Endothelial cell (in vitro differentiated cells): ENCODE measurements at places on chromosomes 2 and 18. TPM values are rescaled to one million over a fixed set of nuclear protein-coding genes. Genes with fewer than 3 reads are reported as not detected.

- H3K4me3 ChIP-seq = no peak overlapping the region
- no peaks in the 10 kb centered on the region for H3K36me3 ChIP-seq
These were observed 172.1 kb upstream of the PID1 start for GRCh38 chr2:229443141-229443540.

Gene SH3RF3
- total RNA-seq = 12.8 TPM

DNA sequence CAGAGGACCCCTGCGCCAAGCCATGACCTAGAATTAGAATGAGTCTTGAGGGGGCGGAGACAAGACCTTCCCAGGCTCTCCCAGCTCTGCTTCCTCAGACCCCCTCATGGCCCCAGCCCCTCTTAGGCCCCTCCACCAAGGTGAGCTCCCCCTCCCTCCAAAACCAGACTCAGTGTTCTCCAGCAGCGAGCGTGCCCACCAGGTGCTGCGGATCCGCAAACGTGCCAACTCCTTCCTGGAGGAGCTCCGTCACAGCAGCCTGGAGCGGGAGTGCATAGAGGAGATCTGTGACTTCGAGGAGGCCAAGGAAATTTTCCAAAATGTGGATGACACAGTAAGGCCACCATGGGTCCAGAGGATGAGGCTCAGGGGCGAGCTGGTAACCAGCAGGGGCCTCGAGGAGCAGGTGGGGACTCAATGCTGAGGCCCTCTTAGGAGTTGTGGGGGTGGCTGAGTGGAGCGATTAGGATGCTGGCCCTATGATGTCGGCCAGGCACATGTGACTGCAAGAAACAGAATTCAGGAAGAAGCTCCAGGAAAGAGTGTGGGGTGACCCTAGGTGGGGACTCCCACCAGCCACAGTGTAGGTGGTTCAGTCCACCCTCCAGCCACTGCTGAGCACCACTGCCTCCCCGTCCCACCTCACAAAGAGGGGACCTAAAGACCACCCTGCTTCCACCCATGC is 3.0 kb downstream of the PROC start:
- DNase-seq = no peak
- no peak overlapping the region for H3K27ac ChIP-seq
- H3K36me3 ChIP-seq = peaks cover 7% of the 10 kb centered on the region
- peaks cover 29% of the 10 kb centered on the region for H3K27me3 ChIP-seq
- H3K4me1 ChIP-seq = peaks cover 7% of the 10 kb centered on the region

Gene ZNF521
- 238 TPM for total RNA-seq

Gene DYNAP
- total RNA-seq = not detected

Gene FAM237A
- total RNA-seq = not detected

DNA sequence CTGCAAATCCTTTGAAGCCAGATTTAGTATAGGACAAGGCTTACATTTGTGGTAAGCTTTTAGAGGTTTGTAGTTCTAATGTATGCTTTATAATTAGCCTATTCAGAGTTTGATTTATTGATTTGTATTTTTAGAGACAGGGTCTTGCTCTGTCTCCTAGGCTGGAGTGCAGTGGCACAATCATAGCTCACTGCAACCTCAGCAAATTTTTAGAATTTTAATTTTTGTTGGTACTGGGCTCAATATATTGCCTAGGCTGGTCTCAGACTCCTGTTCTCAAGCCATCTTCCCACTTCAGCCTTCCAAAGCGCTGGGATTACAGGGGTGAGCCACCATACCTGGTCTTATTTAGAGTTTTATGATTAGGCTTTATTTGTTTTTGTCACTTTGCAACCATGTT is 4.5 kb downstream of the KCNJ13 start:
- no peak overlapping the region for H3K4me3 ChIP-seq
- H3K27ac ChIP-seq = peak overlapping the region; percentile 48
- peaks cover 4% of the 10 kb centered on the region for H3K36me3 ChIP-seq
- DNase-seq = no peak
- H3K4me1 ChIP-seq = peaks cover 19% of the 10 kb centered on the region

DNA sequence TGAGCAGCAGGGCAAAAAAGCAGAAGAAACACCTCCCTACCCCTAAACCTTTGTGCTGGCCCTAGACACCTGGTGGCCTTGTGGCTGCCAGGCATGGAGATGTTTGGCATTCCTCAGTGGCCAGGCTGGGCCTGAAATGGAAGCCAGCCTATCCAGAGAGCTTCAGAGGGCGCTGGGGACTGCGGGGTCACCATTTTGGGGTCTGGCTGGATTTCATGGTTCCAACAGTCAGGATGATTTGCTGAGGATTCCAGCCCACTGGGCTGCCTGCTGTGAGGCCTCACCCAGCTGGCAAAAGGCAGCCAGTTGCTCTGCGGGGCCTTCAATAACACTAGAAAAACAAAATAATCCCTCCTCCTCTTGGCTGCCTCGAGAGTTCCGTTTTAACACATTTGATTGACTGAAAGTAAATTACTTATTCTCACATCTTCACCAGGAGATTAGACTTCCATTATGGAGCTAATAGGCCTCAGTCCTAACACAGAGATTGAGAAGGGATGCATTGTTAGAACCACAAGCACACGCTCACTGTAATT is 154.1 kb downstream of the EN1 start:
- no peak overlapping the region for H3K4me3 ChIP-seq
- H3K36me3 ChIP-seq = no peaks in the 10 kb centered on the region
- peaks cover 5% of the 10 kb centered on the region for H3K4me1 ChIP-seq
- H3K27me3 ChIP-seq = peaks cover 3% of the 10 kb centered on the region

GRCh38 chr2:204753841-204754240 is 208.6 kb downstream of the PARD3B start:
- H3K4me1 ChIP-seq = no peaks in the 10 kb centered on the region
- H3K4me3 ChIP-seq = no peak overlapping the region
- no peak for DNase-seq
- no peaks in the 10 kb centered on the region for H3K36me3 ChIP-seq

DNA sequence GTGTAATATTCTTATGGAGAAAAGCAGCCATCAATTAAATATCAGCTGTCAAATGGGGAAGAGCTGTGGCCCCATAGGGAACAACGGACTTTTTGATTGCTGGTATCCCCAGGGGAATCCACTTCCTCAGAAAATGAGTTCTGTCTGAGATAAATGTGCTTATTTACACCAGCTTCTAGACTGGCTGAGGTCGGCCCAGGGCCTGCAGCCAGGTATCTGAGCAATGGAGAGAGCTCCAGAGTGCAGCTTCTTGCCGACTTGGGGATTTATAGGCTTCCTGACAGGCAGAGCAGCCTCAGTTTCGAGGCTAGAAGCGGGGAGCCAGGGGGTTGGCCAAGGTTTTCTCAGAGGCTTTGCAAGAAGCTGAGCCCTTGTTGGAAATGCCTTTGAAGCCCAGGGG is 67.2 kb downstream of the MCFD2 start:
- peaks cover 23% of the 10 kb centered on the region for H3K4me1 ChIP-seq
- H3K27ac ChIP-seq = no peak overlapping the region
- no peaks in the 10 kb centered on the region for H3K36me3 ChIP-seq
- DNase-seq = no peak
- no peaks in the 10 kb centered on the region for H3K27me3 ChIP-seq
- H3K4me3 ChIP-seq = no peak overlapping the region

Gene CFC1
- 1.2 TPM for total RNA-seq

Gene ST8SIA5
- 0.49 TPM for total RNA-seq

DNA sequence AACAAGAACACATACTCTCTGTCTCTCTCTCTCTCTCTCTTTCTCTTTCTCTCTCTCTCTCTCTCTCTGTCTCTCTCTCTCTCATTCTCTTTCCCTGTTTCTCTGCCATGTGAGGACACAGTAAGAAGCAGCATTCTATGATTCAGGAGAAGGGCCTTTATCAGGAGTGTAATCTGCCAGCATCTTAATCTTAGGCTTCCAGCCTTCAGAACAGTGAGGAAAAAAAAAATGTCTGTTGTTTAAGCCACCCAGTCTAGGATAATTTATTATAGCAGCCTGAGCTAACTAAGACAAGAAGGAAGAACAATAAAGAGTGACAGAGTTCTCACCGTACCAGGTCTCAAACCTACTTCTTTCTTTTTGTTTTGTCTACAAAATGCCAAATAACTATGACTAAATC is 399.4 kb downstream of the SOCS6 start:
- peaks cover 9% of the 10 kb centered on the region for H3K36me3 ChIP-seq
- no peak for DNase-seq
- peaks cover 2% of the 10 kb centered on the region for H3K27me3 ChIP-seq
- no peaks in the 10 kb centered on the region for H3K4me1 ChIP-seq
- H3K4me3 ChIP-seq = no peak overlapping the region
- H3K27ac ChIP-seq = no peak overlapping the region

Gene CPO
- not detected for total RNA-seq

DNA sequence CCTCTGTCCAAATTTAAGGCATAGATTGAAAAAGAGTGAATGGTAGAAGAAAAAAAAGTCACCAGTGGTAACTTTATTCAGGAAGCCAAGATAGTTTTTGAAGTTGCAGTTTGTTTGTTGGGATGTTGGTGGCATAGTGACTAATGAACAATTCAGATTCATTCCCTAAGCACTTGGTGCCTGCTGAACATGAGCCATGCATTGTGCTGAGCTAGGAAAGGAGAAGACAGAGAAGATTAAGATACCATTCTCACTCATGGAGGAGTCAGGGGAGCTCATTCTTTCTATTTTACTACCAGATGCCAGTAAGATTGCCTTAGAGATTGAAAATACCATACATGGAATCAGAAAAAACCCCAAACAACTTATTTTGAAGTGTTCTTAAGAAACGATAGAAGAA is 25.1 kb downstream of the MEIS1 start:
- no peaks in the 10 kb centered on the region for H3K27me3 ChIP-seq
- no peak for DNase-seq
- no peak overlapping the region for H3K27ac ChIP-seq

- H3K36me3 ChIP-seq = no peaks in the 10 kb centered on the region
- H3K27ac ChIP-seq = no peak overlapping the region
- DNase-seq = no peak
- peaks cover 6% of the 10 kb centered on the region for H3K4me1 ChIP-seq
These were observed 100.4 kb upstream of the CD302 start for GRCh38 chr2:159898441-159898840.

- DNase-seq = no peak
- peaks cover 11% of the 10 kb centered on the region for H3K36me3 ChIP-seq
- H3K27ac ChIP-seq = no peak overlapping the region
- no peaks in the 10 kb centered on the region for H3K27me3 ChIP-seq
These were observed 27.3 kb upstream of the MGAT5 start for GRCh38 chr2:134226601-134227000.

DNA sequence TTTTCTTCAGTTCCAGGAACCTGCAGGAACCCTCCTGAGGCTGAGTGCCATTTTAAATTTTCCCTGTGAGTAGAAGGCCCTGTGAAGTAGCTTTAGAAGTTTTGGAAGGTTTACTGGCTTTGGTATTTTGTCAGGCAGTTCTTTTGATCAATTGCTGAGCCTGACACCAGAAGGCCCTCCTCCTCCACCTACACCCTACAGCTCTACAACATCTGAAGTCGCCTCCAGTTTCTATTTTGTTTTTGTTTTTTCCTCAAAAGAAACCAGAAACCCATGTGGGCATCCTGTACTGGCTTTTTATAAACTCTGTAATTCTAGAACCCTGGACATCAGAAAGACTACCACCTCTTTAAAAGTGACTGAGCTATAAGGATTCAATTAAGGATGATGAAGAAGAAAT is 153.7 kb downstream of the NRXN1 start:
- no peaks in the 10 kb centered on the region for H3K27me3 ChIP-seq
- DNase-seq = no peak
- H3K27ac ChIP-seq = no peak overlapping the region
- no peak overlapping the region for H3K4me3 ChIP-seq
- no peaks in the 10 kb centered on the region for H3K4me1 ChIP-seq

DNA sequence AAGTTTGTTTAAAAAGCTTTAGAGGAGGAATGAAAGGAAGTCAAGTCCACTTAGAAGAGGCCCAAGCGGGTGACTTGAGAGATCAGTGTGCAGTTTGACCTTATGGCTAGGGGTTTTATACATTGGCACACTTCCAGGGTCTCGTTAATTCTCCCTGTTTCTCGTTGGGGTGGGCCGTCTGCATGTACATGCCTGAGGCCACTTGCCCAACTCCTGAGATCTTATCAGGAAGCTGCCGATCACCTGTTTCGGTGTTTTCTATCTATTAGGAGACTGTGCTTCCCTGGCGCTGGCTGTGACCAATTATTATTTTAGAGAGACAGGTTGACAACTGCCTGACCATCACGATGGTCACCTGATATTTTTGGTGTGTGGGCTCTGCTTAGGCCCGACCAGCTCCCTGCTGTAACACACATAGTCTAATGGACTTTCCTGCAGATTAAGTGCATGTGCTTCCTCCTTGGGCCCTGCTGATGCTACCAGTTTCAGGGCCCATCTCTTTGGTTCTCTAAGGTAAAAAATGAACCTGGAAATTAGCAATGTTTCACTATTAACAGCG is 31.0 kb upstream of the MSH6 start:
- H3K4me3 ChIP-seq = no peak overlapping the region
- H3K27ac ChIP-seq = no peak overlapping the region
- H3K27me3 ChIP-seq = no peaks in the 10 kb centered on the region
- H3K36me3 ChIP-seq = peaks cover 9% of the 10 kb centered on the region
- peaks cover 2% of the 10 kb centered on the region for H3K4me1 ChIP-seq

- no peaks in the 10 kb centered on the region for H3K36me3 ChIP-seq
- DNase-seq = peak; percentile 79
- H3K4me3 ChIP-seq = no peak overlapping the region
- H3K27ac ChIP-seq = no peak overlapping the region
- H3K4me1 ChIP-seq = peaks cover 3% of the 10 kb centered on the region
These were observed 142.2 kb upstream of the PXDN start for GRCh38 chr2:1886405-1886992.

GRCh38 chr2:72134408-72134996 is 13.2 kb downstream of the CYP26B1 start:
- H3K4me3 ChIP-seq = no peak overlapping the region
- no peak for DNase-seq
- H3K4me1 ChIP-seq = no peaks in the 10 kb centered on the region
- H3K27me3 ChIP-seq = peaks cover 6% of the 10 kb centered on the region
- H3K36me3 ChIP-seq = no peaks in the 10 kb centered on the region

DNA sequence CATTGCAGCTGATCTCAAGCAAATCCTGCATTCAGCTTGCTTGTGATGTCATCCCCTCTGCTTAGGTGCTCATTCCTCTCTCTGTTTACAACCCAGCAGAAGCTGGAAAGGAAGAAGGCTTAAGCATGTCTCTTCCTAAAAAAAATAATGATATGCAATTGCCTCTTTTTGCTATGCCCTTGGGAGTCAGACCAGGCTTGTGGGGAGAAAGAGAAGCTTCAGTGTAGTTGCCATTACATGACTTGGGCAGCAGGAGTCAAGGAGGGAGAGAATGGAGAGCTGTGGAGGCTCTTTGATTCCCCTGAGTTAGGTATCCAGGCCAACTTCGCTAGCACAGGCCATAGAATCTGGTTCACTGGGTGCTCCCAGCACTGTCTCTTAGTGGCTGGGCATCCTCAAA is 101.1 kb downstream of the MAPK4 start:
- H3K4me1 ChIP-seq = no peaks in the 10 kb centered on the region
- DNase-seq = no peak
- no peak overlapping the region for H3K27ac ChIP-seq
- H3K4me3 ChIP-seq = no peak overlapping the region
- H3K36me3 ChIP-seq = no peaks in the 10 kb centered on the region
- H3K27me3 ChIP-seq = peaks cover 6% of the 10 kb centered on the region

- peaks cover 20% of the 10 kb centered on the region for H3K36me3 ChIP-seq
- H3K4me3 ChIP-seq = no peak overlapping the region
- H3K4me1 ChIP-seq = no peaks in the 10 kb centered on the region
- DNase-seq = no peak
- no peak overlapping the region for H3K27ac ChIP-seq
- H3K27me3 ChIP-seq = peaks cover 2% of the 10 kb centered on the region
These were observed 15.9 kb downstream of the TMX3 start for GRCh38 chr18:68699043-68699442.

Gene FLACC1
- total RNA-seq = 1.1 TPM

Gene G6PC2
- total RNA-seq = not detected

Gene IL1F10
- total RNA-seq = not detected

- no peaks in the 10 kb centered on the region for H3K36me3 ChIP-seq
- H3K4me1 ChIP-seq = peaks cover 4% of the 10 kb centered on the region
- no peak for DNase-seq
- H3K27ac ChIP-seq = no peak overlapping the region
These were observed 397.3 kb downstream of the ARHGAP15 start for GRCh38 chr2:143526498-143526897.
